ENCODE measurements at places on chromosomes 3 and 15.

DNA sequence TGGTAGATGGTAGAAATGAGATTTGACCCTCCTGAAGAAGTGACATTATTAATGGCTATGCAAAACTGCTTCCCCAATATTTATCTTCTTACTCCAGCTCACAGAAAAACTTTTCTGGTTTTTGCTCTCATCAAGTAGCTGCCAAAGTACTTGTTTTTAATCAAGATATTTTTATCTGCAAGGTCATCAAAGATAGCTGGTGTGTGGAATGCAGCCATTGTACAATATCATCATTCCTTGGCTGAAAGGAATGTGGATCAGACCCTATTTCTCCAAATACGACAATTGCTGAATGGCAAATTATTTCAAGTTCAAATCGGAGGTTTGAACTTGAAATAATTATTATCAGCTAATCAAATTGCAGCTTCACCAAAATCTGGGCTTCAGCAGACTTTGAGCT, 126.9 kb upstream of the SLC7A14 start:
- no peak for DNase-seq

- no peak for DNase-seq
Measured at GRCh38 chr15:80856809-80857377, 77.7 kb downstream of the CEMIP start.

- no peak for DNase-seq
Measured at GRCh38 chr3:47412842-47413520, 32.2 kb downstream of the PTPN23 start.

- no peak for DNase-seq
Measured at GRCh38 chr3:44326019-44326418, 12.5 kb upstream of the TCAIM start.

- DNase-seq, result no peak
Measured at GRCh38 chr15:89218531-89218930, 2.8 kb downstream of the RLBP1 start.

DNA sequence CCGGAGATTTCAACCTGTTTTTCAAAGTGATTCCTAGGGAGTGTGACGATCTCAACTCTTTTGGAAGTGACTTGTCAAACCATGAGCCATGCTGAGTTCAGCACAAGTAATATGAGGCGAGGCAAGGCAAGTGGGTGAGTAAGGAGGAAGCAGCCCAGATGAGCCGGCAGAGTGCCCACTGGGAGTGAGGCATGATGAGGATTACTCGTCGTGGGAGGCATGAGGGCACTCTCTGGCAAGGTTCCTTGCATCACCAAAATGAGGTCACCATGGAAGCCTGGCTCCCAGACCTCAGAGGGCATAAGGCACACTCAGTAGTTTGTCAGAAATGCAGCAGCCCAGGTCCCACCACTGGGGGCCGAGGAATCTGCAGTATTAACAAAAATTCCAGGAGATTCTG, 636.1 kb downstream of the MAGI1 start:
- no peak for DNase-seq

DNA sequence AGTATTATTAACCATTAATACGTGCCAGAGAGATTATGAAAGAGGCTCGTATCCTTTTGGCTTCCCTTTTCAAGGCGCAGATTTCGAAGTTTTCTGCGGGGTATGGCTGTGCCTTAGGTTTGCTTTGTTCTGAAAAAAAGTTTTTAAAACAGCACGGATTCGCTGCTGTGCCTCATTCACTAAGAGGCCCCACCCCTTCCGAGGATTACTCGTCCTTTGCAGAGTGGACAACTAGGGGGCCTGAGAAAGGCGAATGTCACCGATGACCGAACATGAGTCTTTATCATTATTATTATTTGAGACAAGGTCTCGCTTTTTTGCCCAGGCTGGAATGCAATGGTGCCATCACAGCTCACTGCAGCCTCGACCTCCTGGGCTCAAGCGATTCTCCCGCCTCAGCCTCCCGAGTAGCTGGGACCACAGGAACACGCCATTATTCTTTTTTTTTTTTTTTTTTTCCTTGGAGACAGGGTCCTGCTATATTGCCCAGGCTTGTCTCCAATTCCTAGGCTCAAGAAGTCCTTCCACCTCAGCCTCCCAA, 684 bp upstream of the RPS27L start:
- no peak for DNase-seq

- no peak for DNase-seq
Measured at GRCh38 chr15:31267161-31268107, 59.2 kb upstream of the KLF13 start.

DNA sequence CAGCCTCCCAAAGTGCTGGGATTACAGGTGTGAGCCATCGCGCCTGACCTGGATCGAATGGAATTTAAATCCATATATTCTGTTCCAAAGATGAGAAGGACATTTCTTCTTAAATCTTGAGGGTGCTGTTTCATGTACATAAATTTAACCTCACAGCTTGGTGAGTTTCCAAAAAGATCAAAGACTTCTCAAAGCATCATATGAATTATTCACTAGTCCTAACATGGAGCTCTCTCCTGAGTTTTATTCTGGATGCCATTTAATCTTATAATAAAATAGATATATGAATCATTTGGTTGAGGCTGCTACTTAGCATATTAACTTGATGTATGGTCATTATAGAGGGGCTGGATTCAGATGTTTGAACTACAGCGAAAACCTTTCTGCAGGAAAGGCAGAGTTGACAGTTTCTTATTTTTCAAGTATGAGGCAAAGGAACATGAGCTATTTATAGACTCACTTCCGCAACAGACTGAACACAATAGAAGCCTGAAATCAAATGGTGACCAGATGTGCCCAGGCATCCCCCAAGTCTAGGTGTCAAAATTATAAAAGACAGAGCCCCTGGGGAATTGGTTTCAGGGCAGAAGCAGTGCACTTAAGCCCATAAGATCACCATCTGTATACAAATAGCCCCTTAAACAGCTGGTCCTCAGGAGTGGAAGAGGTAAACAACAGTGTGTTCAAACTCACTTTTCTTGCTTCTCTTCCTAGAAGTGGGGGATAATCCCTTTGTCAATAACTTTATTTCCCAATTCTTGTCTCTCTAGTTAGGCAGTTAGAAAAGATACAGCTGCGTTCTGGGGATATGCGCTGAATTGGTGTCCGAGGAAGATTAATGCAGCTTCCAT, 29.7 kb downstream of the STARD9 start:
- DNase-seq, result no peak

GRCh38 chr3:72316501-72317279, 531.6 kb downstream of the SHQ1 start:
- DNase-seq, result no peak

GRCh38 chr3:31230425-31231223, 302.1 kb upstream of the STT3B start:
- no peak for DNase-seq

DNA sequence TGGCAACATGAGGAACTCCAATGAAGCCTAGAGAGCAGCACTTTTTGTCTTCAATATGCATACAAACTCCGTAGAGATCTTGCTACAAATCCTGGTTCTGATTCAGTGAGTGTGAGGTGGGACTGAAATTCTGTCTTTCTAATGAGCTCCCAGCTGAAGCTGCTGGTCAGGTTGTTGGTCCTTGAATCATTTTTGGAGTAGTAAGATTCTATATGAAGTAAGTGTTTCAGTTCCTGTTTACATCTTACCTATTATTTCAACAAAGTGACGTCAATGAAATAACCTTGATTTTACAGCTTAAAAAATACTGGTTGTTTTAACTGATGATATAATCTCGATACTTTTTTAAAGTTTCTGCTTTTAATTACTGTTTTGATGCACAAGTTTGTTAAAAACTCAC, 33.9 kb downstream of the SHQ1 start:
- DNase-seq, result no peak

GRCh38 chr15:55322467-55322866, 3.4 kb downstream of the PIGB start:
- DNase-seq, result no peak

DNA sequence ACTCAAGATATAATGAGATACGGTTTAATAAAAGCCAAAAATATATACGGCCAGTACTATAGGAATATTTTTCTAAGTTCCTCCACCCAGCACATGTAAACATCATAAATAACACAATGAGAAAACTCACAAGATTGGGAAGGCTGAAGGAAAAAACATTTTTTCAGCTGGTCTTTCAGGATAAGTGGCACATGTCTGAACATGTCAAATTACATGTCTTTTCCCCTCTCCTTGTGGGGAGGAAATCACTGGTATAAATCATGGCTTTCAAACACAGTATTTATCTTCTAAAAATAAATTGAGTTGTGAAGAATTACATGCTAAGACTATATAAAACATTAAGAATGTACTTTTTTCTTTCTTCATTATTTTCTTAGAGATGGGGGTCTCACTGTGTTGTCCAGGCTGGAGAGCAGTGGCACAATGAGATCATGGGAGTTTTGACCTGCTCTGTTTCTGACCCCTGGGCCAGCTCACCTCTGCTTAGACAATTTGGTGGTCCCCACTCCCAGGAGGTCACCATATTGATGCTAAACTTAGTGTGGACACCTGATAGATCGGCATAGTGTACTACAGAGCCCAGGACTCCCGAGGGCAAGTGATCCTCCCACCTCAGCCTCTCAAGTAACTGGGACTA, 32.8 kb downstream of the ETV5 start:
- DNase-seq, result no peak

GRCh38 chr3:192170031-192170430, 557.3 kb downstream of the FGF12 start:
- DNase-seq, result no peak

DNA sequence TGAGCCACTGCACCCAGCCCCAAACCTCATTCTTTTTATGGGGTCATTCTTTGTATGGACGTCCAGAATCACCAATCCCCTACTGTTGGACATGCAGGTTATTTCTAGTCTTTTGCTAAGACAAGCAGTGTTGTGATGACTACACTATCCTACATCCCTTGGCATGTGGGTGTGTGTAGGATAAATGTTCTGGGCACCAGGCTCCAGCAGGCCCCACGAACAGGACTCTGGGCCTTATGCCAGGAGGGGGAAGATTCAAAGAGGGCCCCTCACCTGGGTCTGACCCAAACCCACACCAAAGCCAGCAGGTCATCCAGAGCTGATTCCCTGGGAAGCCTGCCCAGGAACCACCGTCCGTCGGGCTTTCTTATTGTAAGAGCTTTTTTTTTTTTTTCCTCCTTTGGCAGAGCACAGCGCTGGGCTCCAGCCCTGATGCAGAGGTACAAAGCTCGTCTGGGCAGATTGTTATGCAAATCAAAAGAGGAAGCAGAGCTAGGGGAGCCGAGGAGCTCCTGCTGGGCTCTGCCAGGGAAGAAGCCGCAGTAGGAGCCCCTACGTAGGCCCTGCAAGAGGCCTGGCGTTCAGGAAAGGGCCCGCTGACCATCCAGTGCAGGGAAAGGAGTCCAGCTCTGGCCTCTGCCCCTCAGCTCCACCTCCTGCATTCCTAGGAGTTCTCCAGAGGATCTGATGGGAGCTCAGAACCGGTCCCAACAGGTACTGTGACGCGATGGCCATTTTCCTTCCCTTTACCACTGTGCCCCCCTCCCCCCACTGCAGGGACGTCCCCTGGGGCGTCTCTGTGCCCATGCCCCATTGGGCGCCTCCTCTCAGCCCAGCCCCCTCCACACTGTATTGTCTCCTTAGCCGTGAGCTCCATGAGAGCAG, 29.0 kb upstream of the FURIN start:
- no peak for DNase-seq

- no peak for DNase-seq
Measured at GRCh38 chr3:31713816-31714215, 181.1 kb downstream of the STT3B start.

- no peak for DNase-seq
Measured at GRCh38 chr3:18808429-18808828, 339.9 kb upstream of the KCNH8 start.

- no peak for DNase-seq
Measured at GRCh38 chr3:45644791-45645201, 44.4 kb upstream of the SACM1L start.
